Stimulated activated CD4-positive, alpha-beta T cell treated with anti-CD3 and anti-CD28 coated beads, Interleukin-12 subunit alpha, Interleukin-12 subunit beta, amount 100 ng/mL, for 24 hours (primary cell): ENCODE measurements at places on chromosomes 7 and 10.
A peak's percentile ranks its signal among the peaks of the same experiment; 100 is the strongest.

DNA sequence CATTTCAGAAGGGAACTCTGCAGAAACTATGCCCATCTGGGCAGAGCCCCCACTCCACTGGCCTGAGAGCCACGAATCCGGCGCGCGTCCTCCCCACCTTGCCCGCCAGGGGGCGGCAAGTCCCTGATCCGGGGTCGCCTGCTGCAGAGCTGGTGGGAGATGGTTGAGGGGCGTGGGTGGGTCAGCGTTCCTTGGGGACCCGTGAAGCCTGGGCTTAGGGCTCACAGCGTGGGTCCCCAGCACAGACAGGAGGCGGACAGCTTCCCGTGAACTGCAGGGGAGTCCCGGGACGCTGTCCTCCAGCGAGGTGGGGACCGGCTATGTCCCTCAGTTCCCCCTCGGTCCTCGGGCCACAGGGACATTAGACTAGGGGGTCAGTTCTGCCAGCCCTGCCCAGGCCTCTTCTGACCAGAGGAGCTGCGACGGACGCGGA is 585 bp upstream of the POP7 start:
- peak; percentile 80 for DNase-seq

DNA sequence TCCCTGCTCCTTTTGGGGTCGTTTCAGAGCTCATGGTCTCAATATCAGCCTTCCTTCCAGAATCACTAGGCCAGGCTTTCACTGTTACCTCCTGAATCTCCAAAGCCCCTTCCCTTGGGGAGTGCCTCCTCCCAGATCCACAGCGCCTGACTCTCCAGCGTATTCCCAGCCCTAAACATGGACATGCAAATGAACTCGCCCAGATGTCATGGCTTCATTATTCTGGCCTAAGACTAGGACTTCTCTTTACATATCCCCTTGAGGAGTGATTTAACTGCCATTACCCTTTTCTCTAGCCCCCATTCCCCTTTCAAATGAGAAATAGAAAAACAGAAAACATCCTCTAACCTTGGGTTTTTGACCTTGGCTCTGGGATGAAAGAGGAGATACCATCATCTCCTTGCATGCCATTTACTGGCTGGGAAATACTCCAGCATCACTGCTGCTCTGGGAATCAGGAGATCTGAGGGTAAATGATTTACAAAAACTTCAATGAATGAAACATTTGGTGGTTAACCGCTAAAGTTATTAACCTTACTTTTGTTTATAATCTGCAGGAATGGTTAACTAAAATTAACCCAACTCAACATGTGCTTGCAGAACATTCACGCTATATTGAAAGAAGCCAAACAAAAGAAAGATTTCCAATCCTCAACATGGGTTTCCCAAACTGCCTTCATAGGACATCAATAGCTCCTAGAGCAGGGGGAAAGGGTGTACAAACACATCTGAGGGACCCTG is 37.0 kb downstream of the FAM171A1 start:
- DNase-seq: no peak

GRCh38 chr7:77783545-77783944 is 14.7 kb downstream of the TMEM60 start:
- no peak for DNase-seq

DNA sequence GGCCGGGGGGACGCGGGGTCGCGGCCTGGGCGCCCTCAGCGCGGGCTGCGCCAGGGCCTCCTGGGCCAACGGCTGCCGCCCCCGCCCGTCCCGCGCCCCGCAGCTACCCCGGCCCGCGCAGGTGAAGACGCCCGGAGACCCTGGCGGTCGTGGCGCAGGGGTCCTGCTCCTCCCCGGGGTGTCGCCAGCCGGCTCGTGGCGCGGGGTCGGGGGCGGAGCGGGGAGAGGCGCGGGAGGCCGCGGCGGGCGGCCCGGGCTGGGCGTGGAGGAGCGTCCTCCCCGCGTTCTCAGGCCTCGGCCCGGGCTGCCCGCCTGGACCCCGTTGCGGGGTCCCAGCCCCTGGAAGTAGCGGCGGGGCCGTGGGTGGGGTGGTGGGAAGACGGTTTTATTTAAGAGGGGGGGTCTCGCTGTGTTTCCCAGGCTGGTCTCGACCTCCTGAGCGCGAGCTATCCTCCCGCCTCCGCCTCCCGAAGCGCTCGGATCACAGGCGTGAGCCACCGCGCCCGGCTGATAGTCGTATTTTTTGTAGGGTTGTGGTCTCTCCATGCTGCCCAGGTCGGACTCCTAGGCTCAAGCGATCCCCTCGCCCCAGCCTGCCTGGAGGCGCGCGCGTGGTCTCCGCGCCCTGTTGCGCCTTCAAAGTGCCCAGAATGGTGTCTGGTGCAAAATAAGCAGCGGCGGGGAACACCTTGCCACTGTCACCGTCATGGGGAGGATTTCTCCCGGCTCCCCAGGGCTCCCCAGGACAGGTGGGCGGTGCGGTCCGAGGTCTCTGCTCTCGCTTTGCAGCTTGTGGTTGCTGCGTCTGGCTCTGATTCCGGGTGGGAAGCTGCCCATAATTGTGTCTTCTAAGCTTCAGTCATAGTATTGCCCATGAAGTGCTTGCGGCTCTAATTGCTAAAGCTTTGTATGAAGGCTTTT is 15.3 kb upstream of the SUN1 start:
- peak; percentile 42 for DNase-seq

DNA sequence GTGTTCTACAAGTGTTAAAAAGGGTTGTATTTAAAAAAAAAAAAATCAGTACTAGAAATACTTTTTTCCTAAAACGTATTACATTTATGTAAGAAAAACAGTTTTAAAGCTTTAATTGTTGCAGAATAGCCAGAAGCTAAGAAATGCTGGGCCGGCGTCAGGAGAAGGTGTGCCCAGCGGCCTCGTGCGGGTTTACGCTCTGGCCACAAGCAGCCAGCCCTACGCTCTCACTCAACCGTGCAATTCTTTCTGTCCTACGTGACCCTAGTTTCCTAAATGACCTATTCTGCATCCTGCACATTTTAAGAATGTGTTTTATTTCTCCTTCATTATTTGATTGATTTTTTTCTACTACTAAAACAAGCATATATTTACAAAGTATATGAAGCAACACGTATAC is 279.7 kb upstream of the KLF14 start:
- no peak for DNase-seq

DNA sequence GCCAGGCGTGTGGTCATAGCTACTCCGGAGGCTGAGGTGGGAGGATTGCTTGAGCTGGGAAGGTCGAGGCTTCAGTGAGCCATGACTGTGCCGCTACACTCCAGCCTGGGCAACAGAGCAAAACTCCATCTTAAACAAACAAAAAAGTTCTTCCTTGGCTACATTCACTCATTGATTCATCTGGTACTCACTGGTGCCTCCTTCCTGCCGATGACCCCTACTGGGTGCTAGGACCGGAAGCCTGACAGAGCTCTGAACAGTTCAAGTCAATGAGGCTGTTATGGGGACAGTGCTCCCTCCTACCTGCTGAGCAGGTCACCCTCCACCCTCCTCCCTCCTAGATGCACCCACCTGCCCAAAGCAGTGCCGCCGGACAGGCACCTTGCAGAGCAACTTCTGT is 4.9 kb downstream of the PCOLCE start:
- no peak for DNase-seq

DNA sequence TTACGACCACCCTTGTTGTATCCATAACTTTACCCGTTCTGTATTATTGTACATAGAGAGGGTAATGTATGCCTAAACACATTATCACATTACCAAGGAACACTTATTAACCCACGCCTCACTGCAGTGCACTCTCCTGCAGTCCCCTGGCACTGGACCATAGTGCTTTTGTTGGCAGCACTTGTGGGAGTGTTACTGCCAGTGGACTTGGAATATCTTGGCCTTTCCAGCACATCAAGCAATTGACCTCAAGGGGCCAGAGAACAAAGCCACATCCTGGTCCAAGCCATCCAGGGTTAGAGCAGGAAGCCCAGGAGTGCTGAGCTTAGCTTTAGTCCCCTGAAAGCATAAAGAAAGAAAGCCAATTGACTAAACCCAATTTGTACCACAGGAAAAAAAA is 304.2 kb downstream of the PCDH15 start:
- DNase-seq: no peak

DNA sequence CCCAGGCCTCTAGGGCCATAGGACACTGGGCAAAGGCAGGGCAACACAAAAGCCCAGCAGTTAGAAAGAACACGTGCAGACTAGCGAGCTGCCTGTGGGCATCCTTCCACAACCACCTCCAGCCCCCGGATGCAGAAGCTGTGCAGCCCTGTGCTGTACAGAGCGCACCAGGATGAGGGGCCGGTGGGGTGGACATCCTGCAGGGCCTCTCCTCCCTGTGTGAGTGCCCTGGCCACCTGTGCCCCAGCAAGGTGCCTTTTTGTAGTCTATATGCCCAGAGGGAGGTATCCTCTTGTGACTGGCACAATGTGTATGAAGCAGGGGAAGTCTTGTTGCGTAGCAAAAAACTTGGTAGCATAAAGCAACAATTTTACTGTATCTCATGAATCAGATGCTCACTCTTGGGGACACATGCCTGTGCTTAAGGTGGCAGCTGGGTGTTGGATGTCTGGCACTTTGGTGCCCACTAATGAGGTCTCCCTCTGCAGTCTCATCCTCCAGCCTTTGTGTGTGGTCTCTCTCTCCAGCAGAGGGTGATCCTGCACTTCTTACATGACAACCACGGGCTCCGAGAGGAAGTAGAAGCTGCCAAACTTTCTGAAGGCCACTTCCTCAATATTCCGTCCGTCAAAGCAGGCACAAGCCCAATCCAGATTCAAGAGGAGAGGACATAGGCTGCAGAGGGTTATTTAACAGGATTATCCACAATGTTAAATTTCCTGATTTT is 8.7 kb downstream of the NCAPG2 start:
- DNase-seq: no peak

DNA sequence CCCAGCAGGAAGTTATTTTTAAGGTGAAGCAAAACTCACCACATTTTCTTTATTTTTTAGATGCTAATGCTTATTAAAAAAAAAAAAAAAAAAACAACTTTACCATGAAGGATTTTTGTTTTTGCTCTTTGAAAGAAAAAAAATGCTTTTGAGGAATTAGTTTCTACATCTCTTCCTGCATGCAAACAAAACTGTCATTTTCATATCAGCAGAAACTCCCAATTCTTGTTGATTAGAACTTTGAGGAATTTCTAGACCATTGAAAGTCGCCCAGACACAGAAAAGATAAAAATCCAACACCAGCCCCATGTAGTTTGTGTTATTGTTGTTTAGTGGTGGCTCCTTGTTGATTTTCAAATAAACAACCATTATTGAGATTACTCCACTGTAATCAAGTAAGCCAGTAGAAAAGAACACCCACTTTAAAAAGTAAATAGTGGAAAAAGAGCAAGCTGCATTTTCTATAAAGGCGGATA is 14.3 kb downstream of the SKIDA1 start:
- no peak for DNase-seq

DNA sequence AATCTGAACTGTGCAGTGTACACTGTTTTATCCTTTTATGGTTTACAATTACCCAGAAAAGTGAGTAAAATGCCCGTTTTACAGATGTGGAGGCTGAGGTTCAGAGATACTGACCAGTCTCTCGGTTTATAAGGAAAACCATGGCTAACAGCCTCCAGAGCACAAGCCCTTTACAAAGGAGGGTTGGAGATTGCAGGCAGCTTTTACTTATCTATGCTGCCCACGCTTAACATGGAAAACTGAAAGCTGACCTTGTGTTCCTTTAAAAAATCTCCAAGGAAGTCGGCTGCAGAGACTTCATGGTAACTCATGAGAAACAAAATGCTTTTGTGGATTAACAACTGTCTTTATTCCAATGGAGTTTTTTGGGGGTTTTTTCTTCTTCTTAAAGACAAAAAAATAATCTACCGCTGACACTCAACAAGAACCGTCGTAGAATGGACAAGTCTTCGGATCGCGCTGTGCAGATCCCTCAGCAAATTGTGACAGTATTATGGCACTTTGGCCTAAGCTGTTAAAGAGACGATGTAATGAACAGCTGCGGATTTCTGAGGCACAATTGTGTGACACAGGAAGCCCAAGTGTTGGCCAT is 654 bp upstream of the SLF2 start:
- DNase-seq: no peak
